ENCODE measurements at places on chromosomes 3 and 15. TPM values are rescaled to one million over a fixed set of nuclear protein-coding genes. Genes with fewer than 3 reads are reported as not detected.

The CYP1A2 gene
- total RNA-seq, result not detected

The GPR27 gene
- total RNA-seq, result 1.4 TPM

The ALDH1L1 gene
- total RNA-seq, result 15.9 TPM

The LRRC3B gene
- 5.9 TPM for total RNA-seq

The MAP3K13 gene
- total RNA-seq, result 43.8 TPM

The RBP2 gene
- 295 TPM for total RNA-seq

The FHIT gene
- total RNA-seq, result 13.0 TPM

The NXPE3 gene
- total RNA-seq, result 5.9 TPM

The NEK10 gene
- 2.0 TPM for total RNA-seq

The NRG4 gene
- 0.80 TPM for total RNA-seq

The FOXL2 gene
- total RNA-seq, result not detected

The STRIT1 gene
- 1.2 TPM for total RNA-seq

The FGF7 gene
- total RNA-seq, result 13.0 TPM

The FBXW12 gene
- total RNA-seq, result not detected

The GOLGA8R gene
- 2.0 TPM for total RNA-seq

The RBMS3 gene
- total RNA-seq, result 31.4 TPM

The CISH gene
- total RNA-seq, result 5.9 TPM

The SPINK8 gene
- total RNA-seq, result not detected

The EFCC1 gene
- total RNA-seq, result 0.23 TPM

The CAMK2N2 gene
- total RNA-seq, result not detected

The CDCP1 gene
- total RNA-seq, result 7.0 TPM

The WNT5A gene
- 96.0 TPM for total RNA-seq

The PRR20G gene
- not detected for total RNA-seq

The SYNPR gene
- 0.52 TPM for total RNA-seq

The BUB1B gene
- total RNA-seq, result 7.6 TPM

The ACKR4 gene
- total RNA-seq, result 1.8 TPM

The RUBCN gene
- 8.5 TPM for total RNA-seq

The FBXL2 gene
- 11.7 TPM for total RNA-seq

The SLC28A2 gene
- 1.5 TPM for total RNA-seq

The MYD88 gene
- total RNA-seq, result 14.3 TPM

The TNFAIP8L3 gene
- 1.7 TPM for total RNA-seq

The SKOR1 gene
- 0.12 TPM for total RNA-seq

The ACTRT3 gene
- 8.7 TPM for total RNA-seq

The BOC gene
- 20.4 TPM for total RNA-seq

The CHST13 gene
- total RNA-seq, result 31.5 TPM

The CHMP2B gene
- total RNA-seq, result 79.3 TPM

The GXYLT2 gene
- total RNA-seq, result 35.7 TPM

The SLC15A2 gene
- 6.5 TPM for total RNA-seq

The MRAS gene
- total RNA-seq, result 17.9 TPM

The ZFAND6 gene
- total RNA-seq, result 187 TPM

The SAMMSON gene
- total RNA-seq, result not detected

The ARRDC4 gene
- total RNA-seq, result 35.3 TPM

The SPESP1 gene
- not detected for total RNA-seq

The FEZF2 gene
- total RNA-seq, result not detected

The SEC22C gene
- total RNA-seq, result 44.1 TPM

The RAB6B gene
- 9.1 TPM for total RNA-seq

The C3orf22 gene
- not detected for total RNA-seq

The WDR49 gene
- total RNA-seq, result not detected

The SEMA3F gene
- 11.8 TPM for total RNA-seq

The ITGA11 gene
- 4.7 TPM for total RNA-seq

The COLQ gene
- 0.27 TPM for total RNA-seq

The NR2E3 gene
- not detected for total RNA-seq

The LMAN1L gene
- not detected for total RNA-seq

The CLDN16 gene
- total RNA-seq, result 0.77 TPM

The MKRN2OS gene
- 3.0 TPM for total RNA-seq

The NANOGP8 gene
- not detected for total RNA-seq

The A4GNT gene
- 0.67 TPM for total RNA-seq

The SI gene
- 78.4 TPM for total RNA-seq

The USF3 gene
- 18.8 TPM for total RNA-seq

Measured in hepatocyte (in vitro differentiated cells).